ENCODE measurements at places on chromosomes 5 and 9. TPM values are rescaled to one million over a fixed set of nuclear protein-coding genes. Genes with fewer than 3 reads are reported as not detected.

DNA sequence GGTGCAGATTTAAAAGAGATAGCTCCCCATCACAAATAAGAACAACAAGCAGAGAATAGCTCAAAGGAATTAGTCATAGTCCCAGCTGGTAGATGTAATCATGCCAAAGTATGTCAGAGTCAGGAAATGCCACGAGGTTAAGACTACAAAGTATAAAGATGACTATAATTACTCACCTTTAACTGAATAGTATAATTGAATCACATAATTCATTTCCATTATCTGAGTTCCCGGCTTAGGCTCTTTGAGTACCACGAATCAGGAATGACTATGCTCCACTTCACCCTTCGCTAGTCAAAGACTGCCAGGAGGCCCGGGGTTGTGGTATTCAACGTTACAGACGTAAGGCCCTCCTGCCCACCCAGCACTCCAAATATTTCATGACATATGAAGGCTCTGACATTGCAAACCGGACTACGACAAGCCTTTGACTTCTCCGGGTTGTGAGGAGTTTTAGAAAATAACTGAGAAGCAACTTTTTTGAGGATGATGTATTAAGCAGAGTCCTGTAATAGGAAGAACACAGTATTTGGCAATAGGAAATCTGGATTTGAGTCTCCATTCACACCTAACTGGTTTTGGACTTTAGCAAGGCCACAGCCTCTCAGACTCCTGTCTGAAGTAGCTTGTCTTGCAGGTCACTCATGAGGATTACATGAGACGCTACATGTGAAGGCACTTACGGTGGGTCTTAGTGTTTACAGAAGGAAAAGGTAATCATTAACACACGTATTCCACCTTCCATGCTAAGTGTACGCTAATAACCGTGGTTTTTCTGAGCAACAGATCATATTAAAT lies 64.6 kb downstream of the ENC1 start:
- no peak for DNase-seq

- DNase-seq, result no peak
Measured at GRCh38 chr9:83477571-83477970, 60.6 kb downstream of the FRMD3 start.

DNA sequence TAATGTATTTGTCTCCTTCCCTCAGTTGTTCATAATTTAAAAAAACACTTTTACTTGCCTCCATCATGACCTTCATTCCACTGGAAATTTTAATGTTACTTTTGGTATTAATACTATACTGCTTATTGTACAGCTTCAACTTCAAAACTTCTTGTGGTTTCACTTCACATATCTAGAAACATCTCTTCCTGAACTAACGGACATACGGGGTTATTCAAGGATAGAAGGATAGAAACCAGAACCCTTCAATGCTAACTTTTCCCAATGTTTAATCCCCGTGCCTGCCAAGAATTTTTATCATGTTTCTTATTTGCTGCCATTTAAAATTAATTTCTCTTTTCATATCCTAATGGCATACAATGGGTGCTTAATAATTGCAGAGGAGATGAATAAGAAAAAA lies 36.3 kb upstream of the SETD9 start:
- no peak for DNase-seq

DNA sequence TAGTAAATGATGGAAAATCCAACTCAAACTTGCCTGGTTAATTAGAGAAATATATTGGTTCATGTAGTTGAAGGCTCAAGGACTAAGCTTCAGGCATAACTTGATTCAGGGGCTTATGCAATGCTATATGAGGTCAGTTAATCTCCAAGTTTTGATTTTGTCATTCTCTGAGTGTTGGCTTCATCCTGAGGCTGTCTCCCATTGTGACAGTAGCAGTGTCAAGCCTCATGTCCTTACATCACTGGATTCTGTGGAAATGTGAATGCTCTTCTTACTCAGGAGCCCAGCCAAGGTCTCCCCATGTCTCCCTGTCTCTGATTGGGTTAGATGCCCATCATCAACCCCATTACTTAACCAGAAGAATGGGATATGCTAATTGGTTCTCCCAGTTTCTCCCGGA lies 44.4 kb upstream of the SNX2 start:
- DNase-seq, result no peak

DNA sequence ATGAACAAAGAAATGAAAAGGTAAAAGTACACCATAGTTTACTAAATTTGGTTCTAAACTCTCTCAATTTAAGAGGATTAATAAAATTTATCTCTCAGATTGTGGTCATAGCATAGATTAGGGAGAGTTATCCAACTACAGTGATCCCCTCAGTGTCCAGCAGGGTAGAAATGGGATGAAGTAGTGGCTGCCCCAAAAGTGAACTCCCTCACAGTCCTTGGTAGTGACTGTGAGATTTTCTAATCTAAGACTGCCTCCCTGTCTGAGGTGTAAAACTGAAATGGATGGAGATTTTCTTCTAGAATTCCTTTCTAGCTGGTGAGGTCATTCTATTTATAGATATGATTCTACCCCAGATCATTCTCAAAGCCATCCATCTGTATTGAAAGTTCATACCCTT lies 455.5 kb downstream of the ACTL7B start:
- no peak for DNase-seq

- DNase-seq, result no peak
Measured at GRCh38 chr5:132500244-132500930, 9.8 kb upstream of the IRF1 start.

DNA sequence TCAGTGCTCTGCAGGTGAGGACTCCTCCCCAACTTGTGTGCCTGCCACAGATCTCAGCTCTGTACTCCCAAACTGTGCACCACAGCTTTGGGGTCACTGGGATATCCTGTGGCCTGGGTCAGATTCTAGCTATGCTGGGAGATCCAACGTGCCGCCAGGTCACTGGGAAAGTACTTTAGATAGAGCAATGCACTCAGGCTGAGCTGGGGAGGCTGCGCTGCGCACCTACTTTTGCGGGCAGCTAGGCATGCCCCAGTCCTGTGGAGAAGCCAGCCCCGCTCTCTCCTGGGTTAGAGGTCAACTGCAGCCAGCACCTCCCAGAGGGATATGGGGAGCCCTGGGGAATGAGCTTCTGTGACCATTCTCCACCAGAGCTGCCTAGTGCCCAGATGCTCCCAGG lies 552.1 kb upstream of the CDH9 start:
- DNase-seq, result no peak

DNA sequence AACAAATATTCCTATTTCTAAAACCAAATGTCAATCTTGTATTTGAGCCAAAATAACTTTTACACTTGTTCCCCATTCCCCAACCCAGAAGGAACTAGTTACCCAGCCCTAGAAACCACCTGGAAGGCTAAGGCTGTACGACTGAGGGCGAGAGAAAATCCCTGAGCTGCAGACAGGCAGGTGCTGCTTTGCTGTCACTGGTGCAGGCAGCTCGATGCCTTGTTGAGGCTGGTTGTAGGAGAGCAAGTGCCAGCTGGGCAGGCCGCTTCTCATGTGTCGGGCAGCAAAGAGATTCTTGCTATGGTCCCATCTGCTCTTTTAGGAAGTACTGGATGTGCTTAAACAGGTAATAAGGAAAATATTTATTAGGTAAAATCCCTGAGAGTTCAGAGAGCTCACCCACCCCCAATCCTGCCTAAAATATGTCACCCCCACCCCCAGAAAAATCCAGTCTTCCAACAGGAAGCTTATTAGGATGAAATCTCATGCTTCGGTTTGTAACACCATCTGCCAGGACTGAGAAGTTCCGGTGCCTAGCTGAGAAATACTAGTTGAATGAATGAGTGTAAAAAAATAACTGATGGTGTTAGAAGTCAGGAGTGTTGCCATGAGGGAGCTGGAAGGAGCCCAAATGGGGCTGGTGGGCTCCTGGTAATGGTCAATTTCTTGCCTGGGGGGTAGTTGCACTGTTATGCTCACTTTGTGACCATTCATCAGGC lies 91.1 kb upstream of the DMRT1 start:
- DNase-seq, result no peak

GRCh38 chr5:174573221-174573994 lies 151.0 kb upstream of the MSX2 start:
- no peak for DNase-seq

DNA sequence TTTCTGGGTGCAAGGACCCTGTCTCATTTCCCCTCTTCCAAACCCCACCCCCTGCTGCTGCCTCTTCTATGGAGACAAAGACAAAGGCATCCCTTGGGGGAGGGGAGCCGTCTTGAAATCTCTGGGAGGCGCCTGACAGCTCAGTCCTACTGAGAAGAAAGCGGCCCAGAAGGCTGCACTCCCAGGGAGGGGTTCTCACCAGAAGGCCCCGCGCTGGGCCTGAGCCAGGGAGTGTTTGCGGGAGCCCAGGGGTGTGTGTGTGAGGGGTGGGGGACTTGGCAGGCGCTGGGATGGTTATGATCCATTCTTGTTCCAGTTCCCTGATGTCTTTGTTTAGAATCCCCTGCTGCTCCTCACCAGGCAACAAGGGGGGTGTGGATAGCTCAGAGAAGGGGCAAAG lies 45.7 kb upstream of the ALDH1B1 start:
- no peak for DNase-seq

DNA sequence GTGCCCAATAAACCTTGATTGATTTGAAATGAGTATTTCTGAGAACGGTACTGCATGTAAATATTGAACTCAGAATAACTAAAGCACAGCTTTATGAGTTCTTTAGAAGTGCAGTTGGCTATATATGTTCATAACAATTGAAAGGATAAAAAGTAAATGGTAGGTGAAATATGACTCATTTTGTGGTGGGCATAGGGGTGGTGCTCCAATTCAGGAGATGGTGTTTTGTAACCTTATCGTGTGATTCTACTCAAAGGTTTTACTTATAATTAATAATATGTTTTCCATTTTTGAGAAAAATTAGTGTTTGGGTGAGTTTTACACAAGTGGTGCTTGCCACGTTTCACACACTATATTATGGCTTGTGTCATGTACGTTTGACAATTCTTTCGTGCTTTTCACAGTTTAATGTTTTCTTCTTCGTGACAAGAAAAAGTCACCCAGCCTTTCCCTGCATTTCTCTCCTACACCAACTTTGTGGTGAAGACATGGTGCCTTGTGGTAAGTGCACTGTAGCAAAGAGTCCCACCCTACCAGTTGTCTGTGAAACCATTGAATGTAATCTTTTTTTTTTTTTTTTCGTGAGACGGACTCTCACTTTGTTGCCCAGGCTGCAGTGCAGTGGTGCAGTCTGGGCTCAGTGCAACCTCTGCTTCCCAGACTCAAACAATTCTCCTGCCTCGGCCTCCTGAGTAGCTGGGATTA lies 492.5 kb upstream of the SGCD start:
- no peak for DNase-seq

GRCh38 chr9:126915281-126915816 lies 767 bp downstream of the RALGPS1 start:
- peak; percentile 89 for DNase-seq

- no peak for DNase-seq
Measured at GRCh38 chr9:36935332-36935731, 98.7 kb downstream of the PAX5 start.

GRCh38 chr5:178199581-178200434 lies 4.5 kb upstream of the HNRNPAB start:
- DNase-seq, result no peak

DNA sequence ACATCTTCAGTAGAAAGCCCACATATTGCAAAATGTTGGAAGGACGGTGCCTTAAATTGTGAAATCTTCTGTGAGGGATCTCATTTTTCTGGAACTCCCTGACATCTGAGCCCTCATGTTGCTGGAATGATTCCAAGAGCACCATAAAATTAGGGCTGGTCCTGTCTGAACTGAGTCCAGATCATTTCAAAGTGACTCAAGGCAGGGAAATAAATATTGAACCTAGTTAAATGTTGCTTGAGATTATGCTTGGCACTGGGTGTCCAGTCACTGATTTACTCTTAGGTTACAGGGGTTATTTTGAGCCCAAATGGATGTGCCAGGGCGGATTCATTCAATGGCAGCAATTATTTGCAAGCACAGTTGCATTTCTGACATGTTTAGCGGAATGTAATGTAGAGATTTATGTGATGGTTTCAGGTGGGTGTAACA lies 437.0 kb downstream of the PIK3R1 start:
- no peak for DNase-seq

DNA sequence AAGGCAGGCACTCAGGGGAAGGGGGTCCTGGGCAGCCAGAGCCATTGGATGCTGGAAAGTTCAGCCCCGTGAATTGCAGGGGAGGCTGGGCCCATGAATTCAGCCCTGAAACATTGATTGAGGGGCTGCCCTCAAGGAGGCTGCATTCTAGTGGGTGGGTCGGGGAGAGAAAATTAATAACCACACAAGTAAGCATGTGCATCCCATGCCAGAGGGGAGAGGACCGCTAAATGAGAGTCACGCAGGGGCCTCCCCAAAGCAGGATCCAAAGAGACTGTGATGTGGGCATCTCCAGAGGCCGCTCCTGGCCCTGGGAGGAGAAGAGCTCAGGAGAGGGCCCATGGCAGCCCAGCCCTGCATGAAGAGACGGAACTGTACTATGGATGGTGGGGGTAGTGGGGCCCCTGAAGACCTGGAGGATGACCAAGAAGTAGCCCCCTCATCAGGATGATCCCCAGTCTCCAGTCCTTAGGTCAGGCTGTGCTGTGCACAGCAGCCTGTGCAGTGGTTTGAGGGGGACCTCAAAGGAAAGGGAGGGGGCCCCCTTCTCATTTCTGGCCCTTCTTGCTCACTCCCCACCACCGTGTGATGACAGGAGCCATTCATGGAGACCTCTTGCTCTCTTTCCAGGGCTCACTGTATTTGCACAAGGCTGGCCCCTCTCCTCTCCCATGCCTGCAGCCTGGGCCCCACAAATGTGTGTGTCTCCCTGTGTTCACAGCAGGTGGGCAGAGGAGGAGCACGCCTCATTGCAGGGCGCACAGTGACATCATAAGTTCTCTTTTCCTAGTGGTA lies 233.6 kb upstream of the IRX1 start:
- no peak for DNase-seq

GRCh38 chr5:144133050-144133633 lies 37.3 kb downstream of the YIPF5 start:
- no peak for DNase-seq

DNA sequence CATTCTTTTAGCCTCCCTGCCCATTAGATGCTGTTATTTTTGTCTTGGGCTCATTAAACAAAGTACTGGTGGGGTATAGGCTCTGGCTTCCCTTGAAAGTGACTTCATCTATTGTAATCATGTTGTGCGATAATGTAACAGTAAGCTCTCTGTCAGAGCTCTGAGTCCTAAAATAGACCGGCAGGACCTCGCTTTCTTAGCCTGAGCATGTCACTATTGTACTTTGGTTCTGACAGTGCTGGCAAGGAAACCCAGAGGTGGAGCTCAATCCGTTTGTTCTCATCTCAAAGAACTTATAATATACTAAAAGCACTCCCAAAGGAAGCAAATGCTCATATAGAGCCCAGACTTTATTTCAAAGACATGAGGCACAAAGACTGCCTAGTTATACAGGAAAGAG lies 339.1 kb upstream of the CCNH start:
- DNase-seq, result no peak

The TRIM36 gene
- total RNA-seq, result 1.3 TPM

The MZB1 gene
- not detected for total RNA-seq

The SNCAIP gene
- total RNA-seq, result 1.0 TPM

The NFIB gene
- total RNA-seq, result 0.61 TPM

The ADAM19 gene
- total RNA-seq, result 62.9 TPM

The ABO gene
- not detected for total RNA-seq

The LCN1 gene
- total RNA-seq, result not detected

The PCDHA10 gene
- total RNA-seq, result 0.02 TPM

The ALDH1A1 gene
- 104 TPM for total RNA-seq

The MEGF10 gene
- total RNA-seq, result not detected

The MUSK gene
- total RNA-seq, result not detected

The CAMSAP1 gene
- 38.2 TPM for total RNA-seq

The FOXD4L3 gene
- not detected for total RNA-seq

Measured in Caco-2 (cell line).